ENCODE measurements at places on chromosomes 12 and 14.

DNA sequence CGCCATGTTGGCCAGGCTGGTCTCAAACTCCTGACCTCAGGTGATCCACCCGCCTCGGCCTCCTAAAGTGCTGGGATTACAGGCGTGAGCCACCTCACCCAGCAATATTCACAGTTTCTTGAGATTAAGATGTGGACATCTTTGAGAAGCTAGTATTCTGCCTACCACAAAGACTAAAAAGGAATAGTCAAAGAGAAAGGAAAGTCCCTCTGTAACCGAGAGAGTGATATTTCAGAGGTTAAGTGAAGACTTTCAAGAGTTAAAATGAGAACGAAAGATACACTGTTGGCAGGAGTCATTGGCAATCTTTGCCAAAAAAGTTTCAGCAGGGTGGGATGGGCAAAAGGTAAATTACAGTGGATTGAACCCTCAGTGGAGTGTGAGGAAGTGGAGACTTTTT, 15.6 kb downstream of the DGKA start:
- DNase-seq, result no peak

DNA sequence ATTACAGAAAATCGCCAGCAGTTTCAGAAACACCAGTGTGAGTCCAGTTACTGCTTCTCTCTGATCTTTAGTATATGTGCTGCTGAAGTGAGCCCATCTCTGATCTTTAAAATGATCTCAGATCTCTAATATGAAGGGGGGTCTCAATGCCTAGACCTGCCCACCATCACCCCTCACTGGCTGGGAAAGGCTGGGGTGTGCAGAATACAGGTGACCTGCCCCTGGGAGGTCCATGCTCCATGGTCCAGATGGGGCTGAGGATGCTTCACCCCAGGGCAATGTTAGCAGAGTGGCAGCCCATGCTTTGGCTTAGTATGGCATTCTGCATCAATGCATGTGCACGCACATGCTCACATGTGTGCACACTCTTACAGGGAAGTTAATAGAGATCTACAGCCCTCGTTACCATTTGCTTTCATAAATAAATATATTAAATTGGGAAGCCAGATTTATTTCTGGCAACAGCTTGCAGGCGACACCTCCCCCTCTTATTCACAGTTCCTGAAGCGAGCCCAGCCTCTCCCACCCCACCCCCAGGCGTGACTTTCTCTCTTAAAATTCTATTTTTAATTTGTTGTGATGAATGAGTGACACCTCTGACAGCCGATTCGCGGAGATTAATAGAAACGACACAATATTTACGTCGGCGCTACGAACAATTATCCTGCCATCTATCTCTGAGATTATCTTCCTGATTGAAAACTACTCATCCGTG, 104.7 kb upstream of the ESRRB start:
- no peak for DNase-seq

GRCh38 chr14:21965042-21965441, 291.4 kb upstream of the OR4E1 start:
- no peak for DNase-seq

DNA sequence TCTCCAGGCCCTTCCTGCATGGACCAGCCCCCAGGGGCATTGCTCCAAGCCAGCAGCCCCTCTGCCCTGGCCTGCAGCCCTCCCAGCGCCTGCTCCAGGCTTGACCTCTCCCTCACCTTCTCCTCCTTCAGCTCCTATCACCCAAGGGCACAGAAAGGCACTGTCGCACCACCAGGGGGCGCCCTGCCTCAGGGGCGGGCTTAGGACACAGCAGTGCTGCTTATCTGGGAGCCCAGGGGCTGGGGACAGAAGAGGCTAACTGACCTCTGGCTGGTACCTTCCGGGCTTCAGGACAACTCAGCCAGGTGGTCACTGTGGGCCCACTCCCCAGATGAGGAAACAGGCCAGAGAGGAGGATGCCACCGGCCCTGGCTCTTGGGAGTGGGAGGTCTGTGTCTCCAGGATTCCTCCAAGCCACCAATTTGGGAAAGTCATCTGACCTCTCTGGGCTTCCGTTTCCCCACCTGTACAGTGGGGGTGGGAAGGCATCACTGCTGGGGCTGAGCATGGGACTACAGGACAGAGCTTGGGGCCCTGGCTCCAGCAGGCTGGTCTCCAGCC, 25.3 kb upstream of the GPR132 start:
- DNase-seq, result peak; percentile 70

DNA sequence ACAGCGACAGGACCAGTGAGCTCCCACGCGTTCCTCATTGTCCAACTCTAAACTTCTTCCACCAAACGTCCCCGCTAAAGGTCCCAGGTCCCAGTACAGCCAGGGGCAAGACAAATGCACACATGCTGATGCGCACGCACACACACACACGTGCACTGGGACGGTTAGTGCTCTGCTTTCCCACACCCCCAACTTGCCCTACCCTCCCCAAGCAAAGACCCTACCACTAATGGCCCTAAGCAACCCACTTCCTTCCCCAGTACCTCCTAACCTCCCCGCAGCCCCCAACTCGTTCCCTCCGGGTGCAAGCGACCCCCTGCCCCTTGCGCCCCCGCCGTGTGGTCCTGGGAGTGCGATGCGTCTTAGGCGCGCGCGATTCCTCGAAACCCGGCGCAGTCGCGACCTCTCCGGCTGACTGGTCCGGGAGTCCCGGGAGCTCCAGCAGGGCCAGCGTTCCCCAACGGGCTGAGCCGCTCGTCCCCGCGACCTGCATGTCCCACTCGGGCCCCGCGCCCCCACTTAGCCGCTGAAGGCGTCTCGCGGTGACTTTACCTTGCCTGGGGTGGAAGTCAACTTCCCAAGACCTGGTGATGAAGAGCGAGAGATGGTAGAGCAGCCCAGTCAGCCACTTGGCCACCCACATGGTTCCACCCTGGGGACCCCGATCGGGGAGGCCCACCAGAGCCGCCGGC, 578 bp downstream of the ADAMTS20 start:
- DNase-seq, result no peak

DNA sequence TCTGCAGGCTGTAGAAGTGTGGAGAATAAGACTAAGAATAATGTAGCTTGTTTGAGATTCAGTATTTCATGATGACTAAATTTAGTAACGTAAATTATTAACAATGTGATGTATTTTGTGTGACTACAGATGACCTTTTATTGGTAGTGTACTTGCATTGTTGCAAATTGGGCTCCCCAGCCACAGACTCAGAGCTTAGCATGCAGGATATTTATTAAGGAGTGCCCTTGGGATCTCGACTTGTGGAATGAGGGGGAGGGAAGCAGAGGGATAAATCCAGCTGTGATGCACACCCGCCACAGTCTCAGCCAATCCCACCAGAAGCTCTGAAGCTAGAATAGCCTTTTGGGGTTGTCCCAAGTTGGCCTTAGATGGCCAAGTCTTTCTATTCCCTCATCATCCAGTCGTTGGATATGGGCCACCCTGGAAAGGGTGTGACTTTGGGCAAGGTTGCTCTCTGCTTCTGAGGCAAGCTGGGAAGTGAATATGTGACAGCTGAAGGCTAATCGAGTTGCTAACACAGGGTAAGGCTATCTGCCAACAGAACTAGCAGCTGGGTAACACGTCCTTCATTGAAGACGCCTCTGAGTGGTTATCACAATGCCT, 42.1 kb upstream of the USP44 start:
- no peak for DNase-seq

DNA sequence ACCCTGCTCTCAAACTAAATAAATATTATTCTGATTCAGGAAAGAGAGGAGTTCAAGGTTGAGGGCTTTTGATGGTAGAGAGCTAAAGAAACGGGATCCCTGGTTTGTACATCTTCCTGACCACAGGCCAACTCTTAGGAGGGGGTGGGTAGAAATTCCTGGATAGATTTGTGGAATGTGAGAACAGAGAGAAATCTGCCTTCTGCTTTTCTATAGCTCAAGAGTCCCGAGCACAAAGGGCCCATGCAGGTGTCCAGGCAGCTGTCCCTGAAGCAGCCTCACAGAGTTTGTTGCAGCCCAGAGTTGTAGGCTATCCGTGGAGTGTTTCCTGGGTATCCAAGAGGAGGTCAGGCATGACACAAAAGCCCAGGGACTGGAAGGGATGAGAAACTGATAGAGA, 198.6 kb downstream of the BCAT1 start:
- no peak for DNase-seq

GRCh38 chr12:54438517-54438916, 19.5 kb upstream of the ITGA5 start:
- no peak for DNase-seq

- no peak for DNase-seq
Observed at GRCh38 chr14:64997108-64997794, 10.6 kb downstream of the FNTB start.

GRCh38 chr14:63551332-63551731, 8.2 kb upstream of the PPP2R5E start:
- no peak for DNase-seq

GRCh38 chr14:104609666-104610065, 5.1 kb upstream of the TMEM179 start:
- no peak for DNase-seq

GRCh38 chr12:34340534-34341361, 318.5 kb downstream of the ALG10 start:
- DNase-seq, result no peak

DNA sequence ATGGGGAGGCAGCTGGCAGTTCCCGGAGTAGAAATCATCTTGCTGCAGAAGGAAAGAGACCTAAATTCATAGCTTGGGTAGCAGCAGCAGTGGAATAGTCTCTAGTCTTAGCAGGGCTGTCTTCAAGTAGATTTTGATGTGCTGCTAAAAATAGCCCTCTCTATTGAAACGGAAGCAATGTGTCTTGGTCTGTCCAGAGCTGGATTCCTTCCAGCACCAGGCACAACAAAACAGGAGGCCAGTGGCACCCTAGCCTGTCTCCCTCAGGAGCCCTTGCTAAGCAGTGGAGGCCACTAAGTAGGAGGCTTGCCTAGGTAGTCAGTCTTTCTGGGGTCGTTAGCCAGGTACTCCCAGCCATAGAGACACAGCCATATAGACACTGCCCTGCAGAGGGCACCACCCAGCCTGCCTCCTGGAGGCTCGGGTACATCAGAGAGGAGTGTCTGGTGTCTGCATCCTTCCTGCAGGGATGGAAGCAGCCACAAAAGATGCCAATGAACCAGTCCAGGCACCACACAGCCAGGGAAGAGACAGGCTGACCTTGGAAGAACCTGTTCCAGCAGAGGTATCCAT, 97.5 kb downstream of the CRACR2A start:
- DNase-seq, result no peak

- no peak for DNase-seq
Observed at GRCh38 chr14:90616313-90616712, 199.9 kb downstream of the TTC7B start.

DNA sequence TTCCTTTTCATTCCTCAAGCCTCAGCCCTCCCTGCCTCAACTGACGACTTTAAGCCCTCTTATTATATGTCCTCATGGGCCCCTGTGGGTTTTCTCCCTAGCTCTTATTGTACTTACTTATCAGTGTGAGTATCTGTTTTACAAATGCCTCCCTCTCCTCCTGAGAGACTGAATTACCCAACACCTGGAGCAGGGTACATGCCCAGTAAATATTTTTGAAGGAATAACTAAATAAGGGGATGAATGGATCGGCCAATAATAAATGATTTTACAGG, 95.8 kb upstream of the SLC35F4 start:
- DNase-seq, result no peak

DNA sequence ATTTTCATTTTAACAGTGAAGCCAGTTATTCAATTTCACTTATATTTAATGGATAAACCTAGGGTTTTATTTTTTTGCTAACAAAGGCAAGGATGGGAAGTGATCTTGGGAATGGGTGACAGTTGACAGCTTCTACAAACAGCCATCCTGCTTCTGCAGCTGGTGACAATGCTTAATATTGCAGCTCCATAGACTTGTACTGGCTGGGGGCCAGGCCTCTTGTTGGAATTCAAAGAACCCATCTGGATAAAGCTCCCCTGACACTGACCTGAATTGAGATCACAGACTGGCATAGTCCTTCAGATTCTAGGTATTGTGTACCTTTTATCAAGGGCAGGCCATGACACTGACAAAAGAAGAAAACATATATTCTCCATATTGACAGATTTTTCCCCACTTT, 664.6 kb upstream of the FOXG1 start:
- DNase-seq, result no peak

- DNase-seq, result no peak
Observed at GRCh38 chr12:24287963-24288362, 338.5 kb upstream of the SOX5 start.

DNA sequence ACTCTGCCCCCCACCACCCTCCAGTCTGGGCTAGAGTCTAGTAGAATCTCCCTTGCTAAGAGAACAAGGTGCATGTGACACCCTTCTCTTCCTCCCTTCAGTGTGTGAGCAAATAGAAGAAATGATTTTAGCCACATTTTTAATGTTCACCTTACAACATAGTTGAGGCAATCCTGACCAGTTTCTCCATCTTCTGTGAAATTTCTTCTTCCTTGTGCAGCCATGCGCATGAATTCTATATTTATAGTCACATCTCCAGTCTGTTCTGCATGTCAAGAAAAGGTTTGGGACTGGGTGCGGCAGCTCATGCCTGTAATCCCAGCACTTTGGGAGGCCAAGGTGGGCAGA, 9.5 kb upstream of the LTA4H start:
- no peak for DNase-seq

GRCh38 chr12:87427770-87428169, 601.4 kb downstream of the C12orf50 start:
- no peak for DNase-seq

DNA sequence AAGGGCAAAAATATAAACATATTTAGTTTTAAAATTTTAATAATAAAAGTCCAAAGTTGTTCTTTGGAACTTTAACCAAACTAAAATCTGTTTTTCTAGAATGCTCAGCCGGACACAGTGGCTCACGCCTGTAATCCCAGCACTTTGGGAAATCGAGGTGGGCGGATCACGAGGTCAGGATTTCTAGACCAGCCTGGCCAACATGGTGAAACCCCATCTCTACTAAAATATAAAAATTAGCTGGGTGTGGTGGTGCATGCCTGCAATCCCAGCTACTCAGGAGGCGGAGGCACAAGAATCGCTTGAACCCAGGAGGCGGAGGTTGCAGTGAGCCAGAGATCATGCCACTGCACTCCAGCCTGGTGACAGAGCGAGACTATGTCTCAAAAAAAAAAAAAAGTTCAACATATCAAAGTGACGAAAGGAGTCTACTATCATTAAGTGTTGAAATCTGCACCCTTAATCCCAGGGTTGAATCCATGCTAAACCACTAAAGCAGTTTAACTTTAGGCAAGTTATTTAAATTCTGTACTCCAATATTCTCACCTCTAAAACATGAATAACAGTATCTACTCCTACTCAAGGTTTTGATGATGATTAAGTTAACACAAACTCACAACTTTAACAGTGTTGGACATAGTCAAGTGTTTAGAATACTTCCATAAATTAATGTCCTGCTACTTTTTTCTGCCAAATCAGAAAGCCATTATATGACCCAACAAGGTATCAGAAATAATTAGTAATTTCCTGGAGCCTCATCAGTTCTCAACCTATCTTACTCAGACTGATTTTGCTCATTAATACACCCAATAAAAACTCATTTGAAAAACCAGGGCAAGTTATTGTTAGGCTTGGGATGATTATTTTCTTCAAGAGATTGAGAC, 11.0 kb downstream of the HNRNPC start:
- DNase-seq, result no peak

DNA sequence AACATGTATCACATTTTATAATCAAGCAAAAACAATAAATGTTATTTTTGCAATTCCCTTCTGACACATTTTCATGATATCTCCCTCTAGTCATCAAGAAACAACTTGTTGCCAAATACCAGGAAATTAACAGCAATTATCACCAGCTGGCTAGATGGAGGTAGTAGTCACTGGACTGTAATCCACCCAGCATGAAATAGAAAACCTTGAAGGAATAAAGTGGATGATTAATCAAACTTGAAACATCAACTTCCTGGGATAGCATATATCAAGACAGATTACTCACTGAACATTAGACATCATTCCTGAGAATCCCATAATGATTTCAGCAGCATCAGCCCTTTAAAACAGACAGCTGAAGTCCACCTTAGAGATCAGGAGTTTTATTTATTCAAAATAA, 259.0 kb downstream of the CCDC59 start:
- DNase-seq, result no peak
